ENCODE measurements at places on chromosomes 2 and 18. TPM values are rescaled to one million over a fixed set of nuclear protein-coding genes. Genes with fewer than 3 reads are reported as not detected.

PLB1 gene
- 3.0 TPM for total RNA-seq

UGT1A8 gene
- 16.8 TPM for total RNA-seq

- no peak for DNase-seq
- H3K4me3 ChIP-seq = no peak overlapping the region
- H3K36me3 ChIP-seq = no peaks in the 10 kb centered on the region
- H3K27me3 ChIP-seq = no peaks in the 10 kb centered on the region
- H3K27ac ChIP-seq = peak overlapping the region; percentile 16
Measured at GRCh38 chr18:58231930-58232329, 187.9 kb downstream of the NEDD4L start.

GRCh38 chr2:68745006-68745405, 10.4 kb downstream of the ARHGAP25 start:
- no peaks in the 10 kb centered on the region for H3K36me3 ChIP-seq
- H3K27ac ChIP-seq = no peak overlapping the region
- H3K27me3 ChIP-seq = no peaks in the 10 kb centered on the region
- H3K4me1 ChIP-seq = peaks cover 6% of the 10 kb centered on the region

Measured in colonic mucosa (tissue), 4 donors.